Immature natural killer cell (primary cell): ENCODE measurements at places on chromosomes 2 and 18. TPM values are rescaled to one million over a fixed set of nuclear protein-coding genes. Genes with fewer than 3 reads are reported as not detected.

- H3K27ac ChIP-seq, result no peak overlapping the region
- DNase-seq, result peak; percentile 57
- no peak overlapping the region for H3K4me3 ChIP-seq
- H3K36me3 ChIP-seq, result no peaks in the 10 kb centered on the region
- H3K27me3 ChIP-seq, result peaks cover 4% of the 10 kb centered on the region
These were observed 884.8 kb downstream of the EPHA4 start for GRCh38 chr2:220687231-220687843.

DNA sequence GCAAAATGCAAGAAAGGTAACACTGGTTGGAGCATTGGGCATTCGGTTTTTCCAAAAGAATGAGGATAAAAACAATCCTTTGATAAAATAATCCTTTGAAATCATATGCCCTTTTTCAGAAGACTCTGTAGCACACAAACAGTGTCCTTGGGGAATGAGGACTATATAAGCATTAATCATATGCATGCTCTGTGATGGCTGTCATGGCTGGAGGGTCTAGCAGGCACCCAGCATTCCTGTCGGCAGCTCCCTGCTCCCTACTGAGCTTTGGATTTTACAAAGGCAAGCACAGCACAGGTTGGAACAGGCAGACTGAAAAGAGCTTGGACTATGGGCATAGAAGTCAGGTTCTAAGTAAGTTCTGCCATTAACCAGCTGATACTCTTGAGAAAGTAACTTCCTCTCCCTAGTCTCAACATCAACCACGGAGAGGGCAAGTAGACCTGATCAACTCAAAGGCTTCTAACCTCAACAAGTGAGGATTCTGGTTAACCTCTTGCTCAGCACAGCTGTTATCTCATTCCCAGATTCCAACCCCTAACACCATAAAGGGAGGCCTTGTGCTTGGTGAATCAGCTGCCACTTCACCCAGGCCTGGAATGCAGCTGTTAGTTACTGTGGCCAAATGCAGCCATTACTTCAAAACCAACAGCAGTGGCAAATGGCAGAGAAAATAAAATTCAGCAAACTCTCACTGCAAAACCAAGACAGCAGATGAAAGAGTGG lies 29.5 kb downstream of the GALNT14 start:
- no peaks in the 10 kb centered on the region for H3K4me1 ChIP-seq
- peaks cover 14% of the 10 kb centered on the region for H3K27me3 ChIP-seq
- H3K4me3 ChIP-seq, result no peak overlapping the region
- H3K27ac ChIP-seq, result no peak overlapping the region
- no peaks in the 10 kb centered on the region for H3K36me3 ChIP-seq
- DNase-seq, result no peak

- no peak overlapping the region for H3K4me3 ChIP-seq
- H3K36me3 ChIP-seq, result no peaks in the 10 kb centered on the region
- H3K27me3 ChIP-seq, result no peaks in the 10 kb centered on the region
These were observed 42.5 kb upstream of the PPP1CB start for GRCh38 chr2:28709101-28709500.

DNA sequence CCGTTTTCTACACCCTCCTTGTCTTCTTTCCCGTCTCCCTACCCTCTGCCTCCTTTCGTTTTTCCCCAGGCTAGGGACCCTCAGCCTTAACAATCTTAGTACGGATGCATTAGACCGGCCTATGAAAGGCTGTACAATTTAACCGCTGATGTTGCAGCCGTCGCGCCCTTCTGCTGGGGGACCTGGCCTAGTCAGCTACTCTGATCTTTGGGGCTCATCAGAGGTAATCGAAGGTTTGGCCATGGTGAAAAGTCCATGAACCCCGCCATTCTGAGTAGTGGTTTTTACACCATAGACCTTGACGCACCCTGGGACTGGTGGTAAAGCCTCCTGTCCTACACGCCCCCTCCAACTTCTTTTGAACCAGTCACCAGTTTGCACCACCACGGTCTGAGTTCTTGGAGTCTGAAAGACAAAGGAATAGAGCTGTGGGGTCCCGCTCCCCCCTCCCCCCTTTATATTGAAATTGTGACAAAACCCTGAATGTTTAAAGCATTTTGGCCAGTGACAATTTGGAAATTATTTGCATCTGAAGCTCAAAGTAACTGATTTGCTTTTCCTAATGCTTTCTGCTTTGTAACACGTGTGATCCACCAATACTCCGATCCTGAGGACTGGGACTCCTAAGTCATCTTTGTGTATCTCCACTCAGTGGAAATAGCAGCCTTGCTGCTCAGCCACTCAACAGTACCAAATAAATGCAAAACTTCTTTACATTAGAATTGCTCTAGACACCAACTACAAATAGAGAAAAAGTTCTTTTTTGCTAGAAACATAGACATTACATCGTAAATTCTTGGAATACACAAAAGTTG lies 642 bp upstream of the SRSF7 start:
- H3K27ac ChIP-seq, result peak overlapping the region; percentile 98
- peaks cover 67% of the 10 kb centered on the region for H3K4me1 ChIP-seq
- peaks cover 35% of the 10 kb centered on the region for H3K36me3 ChIP-seq

- peaks cover 17% of the 10 kb centered on the region for H3K36me3 ChIP-seq
- H3K4me3 ChIP-seq, result no peak overlapping the region
- no peak overlapping the region for H3K27ac ChIP-seq
- DNase-seq, result no peak
- peaks cover 47% of the 10 kb centered on the region for H3K4me1 ChIP-seq
- H3K27me3 ChIP-seq, result no peaks in the 10 kb centered on the region
These were observed 79.0 kb downstream of the TLK1 start for GRCh38 chr2:171081649-171082111.

DNA sequence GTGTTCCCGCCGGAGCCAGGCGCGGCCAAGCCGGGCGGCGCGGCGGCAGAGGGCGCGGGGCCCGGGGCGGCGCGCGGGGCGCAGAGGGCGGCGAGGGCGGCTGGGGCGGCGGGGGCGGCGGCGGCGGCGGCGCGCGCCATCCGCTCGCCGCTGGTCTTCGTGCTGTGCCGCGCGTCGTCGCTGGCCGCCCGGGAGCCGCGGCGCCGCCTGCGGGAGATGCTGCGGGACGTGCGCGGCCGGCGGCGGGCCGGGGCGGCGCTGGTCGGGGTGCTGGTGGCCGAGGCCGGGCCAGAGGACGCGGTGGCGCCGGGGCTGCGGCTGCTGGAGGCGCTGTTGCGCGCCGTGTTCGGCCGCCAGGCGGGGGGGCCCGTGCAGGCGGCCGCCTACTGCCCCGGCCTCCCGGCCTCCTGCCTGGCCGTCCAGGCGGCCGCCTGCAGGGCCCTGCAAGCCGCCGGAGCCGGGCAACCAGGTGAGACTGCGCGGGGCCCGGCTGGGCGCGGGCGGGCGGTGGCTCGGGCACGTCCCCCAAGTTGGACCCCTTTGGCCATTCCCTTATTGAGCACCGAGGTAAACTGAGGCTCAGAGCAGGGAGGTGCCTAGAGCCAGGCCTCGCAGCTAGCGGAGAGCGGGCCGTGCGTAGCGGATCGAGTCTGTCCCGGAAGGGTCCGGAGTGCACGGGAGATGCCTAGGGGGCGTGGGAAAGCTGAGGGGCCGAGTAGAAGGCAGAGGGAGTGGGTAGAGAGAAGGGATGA lies 584 bp downstream of the C2orf72 start:
- peaks cover 8% of the 10 kb centered on the region for H3K4me1 ChIP-seq
- H3K27me3 ChIP-seq, result peaks cover 15% of the 10 kb centered on the region
- DNase-seq, result no peak
- H3K27ac ChIP-seq, result no peak overlapping the region
- H3K36me3 ChIP-seq, result no peaks in the 10 kb centered on the region

- no peaks in the 10 kb centered on the region for H3K36me3 ChIP-seq
- H3K4me1 ChIP-seq, result no peaks in the 10 kb centered on the region
- H3K27ac ChIP-seq, result no peak overlapping the region
- peaks cover 2% of the 10 kb centered on the region for H3K27me3 ChIP-seq
- H3K4me3 ChIP-seq, result no peak overlapping the region
These were observed 412.9 kb downstream of the TMEM182 start for GRCh38 chr2:103174711-103175110.

- no peaks in the 10 kb centered on the region for H3K27me3 ChIP-seq
- no peak overlapping the region for H3K4me3 ChIP-seq
- no peaks in the 10 kb centered on the region for H3K36me3 ChIP-seq
- no peaks in the 10 kb centered on the region for H3K4me1 ChIP-seq
- no peak for DNase-seq
These were observed 550.6 kb downstream of the DSC3 start for GRCh38 chr18:30491815-30492551.

DNA sequence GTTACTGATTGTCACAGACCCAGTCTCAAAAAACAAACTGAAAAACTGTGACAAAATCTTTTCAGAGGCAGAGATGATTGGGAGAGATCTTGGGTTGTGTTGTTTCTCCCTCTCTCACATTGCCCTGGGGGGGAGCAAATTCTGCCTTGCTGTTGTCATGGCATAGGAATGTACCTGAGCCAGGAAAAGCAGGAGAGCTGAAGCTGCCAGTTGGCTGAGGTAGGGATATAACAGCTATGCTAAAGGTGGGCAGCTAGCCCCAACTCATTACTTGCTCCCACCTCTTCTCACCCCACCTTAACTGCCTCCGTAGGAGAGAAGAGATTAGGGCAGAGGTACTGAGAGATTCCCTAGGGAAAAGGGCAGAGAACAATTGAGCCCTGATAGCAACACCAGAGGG lies 299.3 kb downstream of the OSR1 start:
- no peak for DNase-seq
- H3K27me3 ChIP-seq, result no peaks in the 10 kb centered on the region
- no peaks in the 10 kb centered on the region for H3K4me1 ChIP-seq
- no peaks in the 10 kb centered on the region for H3K36me3 ChIP-seq
- no peak overlapping the region for H3K4me3 ChIP-seq
- no peak overlapping the region for H3K27ac ChIP-seq

- peaks cover 3% of the 10 kb centered on the region for H3K36me3 ChIP-seq
- no peak for DNase-seq
- peaks cover 7% of the 10 kb centered on the region for H3K27me3 ChIP-seq
- no peak overlapping the region for H3K4me3 ChIP-seq
These were observed 141.6 kb upstream of the CYP1B1 start for GRCh38 chr2:38217401-38218188.

- no peak overlapping the region for H3K4me3 ChIP-seq
- no peak for DNase-seq
- no peak overlapping the region for H3K27ac ChIP-seq
These were observed 118.5 kb upstream of the UNC80 start for GRCh38 chr2:209653134-209653533.

- no peak overlapping the region for H3K4me3 ChIP-seq
- no peak for DNase-seq
- H3K4me1 ChIP-seq, result no peaks in the 10 kb centered on the region
- H3K36me3 ChIP-seq, result no peaks in the 10 kb centered on the region
- no peak overlapping the region for H3K27ac ChIP-seq
These were observed 462.5 kb upstream of the HS6ST1 start for GRCh38 chr2:128781166-128781565.

GRCh38 chr2:177430411-177430810 lies 37.8 kb downstream of the AGPS start:
- H3K27ac ChIP-seq, result no peak overlapping the region
- H3K27me3 ChIP-seq, result no peaks in the 10 kb centered on the region
- no peak overlapping the region for H3K4me3 ChIP-seq
- peaks cover 58% of the 10 kb centered on the region for H3K4me1 ChIP-seq

GALNT13 gene
- not detected for polyA plus RNA-seq

SCYGR2 gene
- polyA plus RNA-seq, result not detected

KCNIP3 gene
- not detected for polyA plus RNA-seq

ADRA2B gene
- polyA plus RNA-seq, result not detected

EPB41L3 gene
- 0.61 TPM for polyA plus RNA-seq

ARHGAP15 gene
- polyA plus RNA-seq, result 168 TPM

UNC80 gene
- polyA plus RNA-seq, result not detected

CFC1 gene
- not detected for polyA plus RNA-seq

FAM110C gene
- polyA plus RNA-seq, result 2.8 TPM

MDH1B gene
- not detected for polyA plus RNA-seq

CARF gene
- 1.5 TPM for polyA plus RNA-seq

CXCR1 gene
- polyA plus RNA-seq, result 13.0 TPM

PTH2R gene
- not detected for polyA plus RNA-seq

ESCO1 gene
- 3.5 TPM for polyA plus RNA-seq
